Left ventricle myocardium inferior (tissue), 1 donor: ENCODE measurements at places on chromosomes 3 and 15. TPM values are rescaled to one million over a fixed set of nuclear protein-coding genes. Genes with fewer than 3 reads are reported as not detected.

DNA sequence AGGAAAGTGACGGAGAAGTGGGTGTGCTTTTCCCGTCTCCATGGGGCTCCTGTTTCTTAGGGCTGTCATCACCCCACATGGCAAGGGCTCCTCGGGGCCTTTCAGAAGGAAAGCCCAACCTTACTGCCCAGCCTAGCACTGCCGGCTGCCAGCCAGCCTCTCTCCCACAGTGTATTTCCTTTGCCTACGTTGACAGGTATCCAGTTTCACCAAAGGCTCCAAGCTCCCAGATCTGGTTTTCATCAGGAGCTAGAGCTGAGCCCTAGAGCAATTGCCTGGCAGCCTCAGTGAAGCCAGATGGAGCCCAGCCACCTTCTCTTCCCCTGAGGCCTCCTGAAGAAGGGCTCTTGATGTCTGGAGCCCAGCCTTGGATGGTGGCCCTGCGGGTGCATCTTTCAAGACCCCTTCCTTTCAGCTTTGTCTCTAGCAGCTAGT is 20.2 kb downstream of the CRABP1 start:
- DNase-seq: peak; percentile 34

GRCh38 chr3:186986406-186986805 is 56.1 kb downstream of the ST6GAL1 start:
- DNase-seq: no peak

GRCh38 chr15:32737304-32737703 is 19.5 kb downstream of the GREM1 start:
- no peak for DNase-seq

The MAP1A gene
- total RNA-seq: 56.0 TPM

The CSTA gene
- total RNA-seq: 0.74 TPM
